ENCODE measurements at places on chromosomes 11 and 22.

- DNase-seq = peak; percentile 54
Measured at GRCh38 chr22:42069801-42070516, 653 bp downstream of the NAGA start.

- DNase-seq = no peak
Measured at GRCh38 chr22:36823186-36823839, 6.5 kb upstream of the PVALB start.

DNA sequence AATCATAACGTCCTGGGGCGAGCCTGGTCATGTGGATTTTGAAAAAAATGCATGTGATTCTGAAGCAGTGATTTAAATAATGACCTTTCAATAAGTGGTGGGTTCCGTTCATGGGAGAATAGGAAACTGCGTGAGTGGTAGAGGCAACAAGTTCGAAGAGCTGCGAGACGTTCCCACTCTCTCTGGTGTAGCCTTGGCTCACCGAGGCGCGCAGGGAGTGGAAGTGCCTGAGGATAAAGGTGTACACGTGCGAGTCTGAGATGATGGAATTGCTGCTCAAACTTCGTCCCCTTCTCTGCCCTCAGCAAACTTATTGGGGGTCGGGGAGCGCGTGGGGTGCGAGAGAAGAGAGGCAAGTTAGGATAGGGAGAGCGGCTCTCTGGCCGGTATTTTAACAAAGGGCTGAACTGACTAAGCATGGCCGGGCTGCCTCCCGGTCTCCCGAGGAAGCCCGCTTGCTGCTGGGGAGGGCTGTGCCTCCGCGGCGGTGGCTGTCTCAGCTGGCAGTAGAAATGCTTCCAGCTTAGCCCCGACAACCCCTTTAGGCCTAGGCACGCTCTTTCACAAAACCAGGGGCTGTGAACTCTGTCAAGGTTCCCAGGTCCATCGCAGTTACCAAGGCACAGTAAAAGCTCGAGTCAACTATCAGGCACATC, 875 bp upstream of the STT3A start:
- DNase-seq = peak; percentile 44

DNA sequence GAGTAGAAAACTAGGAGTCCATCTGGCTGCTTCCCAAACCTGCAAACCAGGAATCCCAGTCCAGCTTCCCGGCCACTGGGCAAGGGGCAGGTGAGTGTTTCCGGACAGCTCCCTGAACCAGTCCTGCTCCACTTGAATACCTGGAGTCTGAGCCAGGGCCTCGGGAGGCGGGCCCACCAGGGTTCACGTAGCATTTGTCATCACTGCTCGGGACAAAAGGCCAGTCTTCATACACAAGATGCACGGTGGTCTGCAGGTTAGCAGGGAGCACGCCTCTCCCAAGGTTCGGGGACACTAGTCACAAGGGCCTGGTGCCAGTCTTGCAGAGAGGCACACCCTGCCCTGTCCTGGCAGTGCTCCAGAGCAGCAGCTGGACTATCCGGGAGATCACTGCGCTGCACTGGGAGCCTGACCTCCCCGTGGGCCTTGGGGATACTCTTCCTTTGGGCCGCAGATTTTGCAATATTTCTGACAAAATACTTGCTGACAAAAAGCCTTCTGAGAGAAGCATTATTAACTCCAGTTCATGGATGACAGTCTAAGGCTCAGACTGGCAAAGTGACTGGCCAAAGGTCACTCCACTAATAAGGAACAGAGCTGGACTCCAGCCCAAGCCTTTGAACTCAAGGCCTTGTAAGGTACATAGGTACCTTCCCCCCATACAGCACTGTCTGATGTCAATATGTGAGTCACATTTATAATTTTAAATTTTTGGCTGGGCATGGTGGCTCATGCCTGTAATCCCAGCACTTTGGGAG, 25.1 kb downstream of the CD6 start:
- DNase-seq = no peak

- DNase-seq = no peak
Measured at GRCh38 chr11:86261328-86261727, 16.8 kb downstream of the EED start.

GRCh38 chr11:130133716-130134115, 25.9 kb upstream of the ST14 start:
- DNase-seq = no peak

DNA sequence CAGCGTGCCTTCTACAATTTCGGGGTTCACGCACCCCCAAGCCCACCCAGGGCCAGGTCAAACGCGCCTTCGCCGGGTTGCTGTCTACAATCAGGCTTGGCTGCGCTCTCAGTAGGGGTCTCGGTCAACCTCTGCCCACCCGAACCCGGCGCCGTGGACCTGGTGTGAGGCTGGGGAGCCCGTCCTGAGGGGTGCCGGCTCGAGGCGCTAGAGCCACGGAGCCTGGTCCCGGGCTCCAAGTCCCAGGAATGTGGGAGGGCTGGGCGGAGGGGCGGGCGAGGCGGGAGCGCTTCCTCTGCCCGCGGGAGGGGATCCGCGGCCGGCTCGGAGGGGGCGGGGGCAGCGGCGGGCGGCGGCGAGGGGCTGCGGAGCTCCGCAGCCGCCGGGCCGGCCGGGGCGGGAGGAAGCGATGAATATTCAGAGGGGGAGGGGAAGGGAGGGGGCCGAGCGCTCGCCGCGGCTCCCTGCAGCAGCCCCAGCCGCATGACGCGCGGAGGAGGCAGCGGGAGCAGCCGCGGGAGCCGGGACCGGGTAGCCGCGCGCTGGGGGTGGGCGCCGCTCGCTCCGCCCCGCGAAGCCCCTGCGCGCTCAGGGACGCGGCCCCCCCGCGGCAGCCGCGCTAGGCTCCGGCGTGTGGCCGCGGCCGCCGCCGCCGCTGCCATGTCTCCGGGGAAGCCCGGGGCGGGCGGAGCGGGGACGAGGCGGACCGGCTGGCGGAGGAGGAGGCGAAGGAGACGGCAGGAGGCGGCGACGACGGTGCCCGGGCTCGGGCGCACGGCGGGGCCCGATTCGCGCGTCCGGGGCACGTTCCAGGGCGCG, at the start of gene PTPRJ:
PTPRJ (plus strand) TSS at position 472 of the 819 bp plus-strand sequence. CDS start 354 bp downstream, outside the sequence.
- peak; percentile 48 for DNase-seq

GRCh38 chr11:71977743-71978418, 20.8 kb upstream of the IL18BP start:
- peak; percentile 59 for DNase-seq

DNA sequence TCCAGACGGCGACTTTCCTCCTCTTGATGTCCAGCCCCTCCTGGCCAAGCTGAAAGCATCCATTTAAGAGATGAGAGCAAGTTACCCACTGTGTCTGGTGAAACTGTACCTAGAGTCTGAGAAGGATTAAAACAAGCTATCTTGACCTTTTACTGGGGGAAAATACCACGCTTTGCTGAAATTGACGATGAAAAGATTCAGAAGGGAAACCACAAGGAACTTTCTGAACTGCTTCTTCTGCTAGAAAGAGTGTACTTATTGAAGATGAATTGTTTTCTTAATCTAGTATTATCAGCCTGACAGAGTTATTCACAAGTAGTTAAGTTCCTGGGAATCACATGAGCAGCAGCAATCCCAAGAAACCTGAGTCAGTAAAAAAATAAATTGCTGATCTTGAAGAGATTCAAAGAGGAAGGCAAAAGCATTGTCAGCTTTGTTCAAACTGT, 13.1 kb upstream of the MS4A6A start:
- no peak for DNase-seq

DNA sequence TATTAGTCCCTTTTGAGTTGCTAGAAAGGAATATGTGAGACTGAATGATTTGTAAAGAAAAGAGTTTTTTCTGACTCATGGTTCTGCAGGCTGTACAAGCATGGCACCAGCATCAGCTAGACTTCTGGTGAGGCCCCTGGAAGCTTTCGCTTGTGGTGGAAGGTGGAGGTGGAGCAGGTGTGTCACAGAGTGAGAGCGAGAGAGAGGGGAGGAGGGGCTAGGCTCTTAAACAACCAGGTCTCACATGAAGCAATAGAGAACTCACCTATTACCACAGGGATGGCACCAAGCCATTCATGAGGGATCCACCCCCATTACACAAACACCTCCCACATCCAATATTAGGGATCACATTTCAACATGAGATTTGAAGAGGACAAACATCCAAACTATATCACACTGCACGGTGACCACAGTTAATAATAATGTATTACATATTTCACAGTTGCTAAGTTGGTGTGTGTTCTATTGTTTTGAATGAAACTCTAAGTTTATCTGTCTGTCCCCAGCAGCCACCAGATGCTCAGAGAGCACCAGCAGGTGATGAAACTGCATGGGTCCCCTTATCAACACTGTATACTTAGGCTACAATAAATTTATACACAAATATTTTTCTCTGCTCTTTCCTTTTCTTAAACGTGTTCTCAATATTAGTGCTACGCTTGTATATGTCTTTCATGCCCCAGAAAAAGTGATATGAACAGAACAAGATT, 14.1 kb downstream of the ZFP91 start:
- DNase-seq = no peak

DNA sequence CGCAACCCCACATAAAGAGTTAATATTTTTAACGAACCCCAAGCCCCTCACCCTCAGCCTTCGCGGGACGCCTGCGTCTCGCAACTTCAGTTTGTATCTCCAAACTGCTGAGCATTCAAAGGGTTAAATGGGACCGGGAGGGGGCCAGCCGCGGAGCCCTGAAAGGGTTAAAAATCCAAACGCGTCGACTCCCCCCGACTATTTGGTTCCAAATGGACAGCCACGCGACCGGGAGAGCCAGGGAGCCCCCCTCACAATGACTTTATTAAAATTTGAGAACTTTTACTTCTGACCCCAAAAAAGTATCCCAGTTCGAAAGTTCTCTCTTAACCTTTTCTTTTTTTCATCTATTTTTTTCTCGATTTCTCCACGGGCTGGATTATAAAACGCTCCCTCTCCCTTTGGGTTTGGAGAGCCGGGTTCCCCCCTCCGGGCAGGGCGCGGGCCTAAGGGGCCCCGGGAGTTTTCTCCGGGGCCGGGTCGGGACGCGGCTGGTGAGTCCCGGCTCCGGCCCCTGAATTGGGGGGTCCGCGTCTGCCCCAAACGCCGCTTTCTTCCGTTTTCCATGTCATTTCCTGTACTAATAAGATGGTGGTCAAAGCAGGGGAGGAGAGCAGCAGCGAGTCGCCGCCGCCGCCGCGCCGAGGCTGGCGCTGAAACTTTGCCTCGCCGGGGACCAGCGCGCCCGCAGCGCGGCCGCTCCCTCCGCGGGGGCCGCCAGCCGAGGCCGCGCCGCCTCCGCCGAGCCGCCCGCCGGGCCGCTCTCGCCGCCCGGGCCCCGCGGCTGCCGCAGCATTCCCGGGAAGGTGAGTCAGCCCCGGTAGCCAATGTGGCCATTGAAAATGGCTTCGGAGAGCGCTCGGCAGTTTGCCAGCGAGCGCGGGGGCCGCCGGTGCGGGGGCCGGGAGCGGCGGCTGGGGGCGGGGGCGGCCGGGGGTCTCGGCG, at the start of gene PRDM11:
PRDM11 (plus strand) TSS at position 568 of the 945 bp plus-strand sequence. CDS start 35,128 bp downstream, outside the sequence.
- peak; percentile 79 for DNase-seq

DNA sequence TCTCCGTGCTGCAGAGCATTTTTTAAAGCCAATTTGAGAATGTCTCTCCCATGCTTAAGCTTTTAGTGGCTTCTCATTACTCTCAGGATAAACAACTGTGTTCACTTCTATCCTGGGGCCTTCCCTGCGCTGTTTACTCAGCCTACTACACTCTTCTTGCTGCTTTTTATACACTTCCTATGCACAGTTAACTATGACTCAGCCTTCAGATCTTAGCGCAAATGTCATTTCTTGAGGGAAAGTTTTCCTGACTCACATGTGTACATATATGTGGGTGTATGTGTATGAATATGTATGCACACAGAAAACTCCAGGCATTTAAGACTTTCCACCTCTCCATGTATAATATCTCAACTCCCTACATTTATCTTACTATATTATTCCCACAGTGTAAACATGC, 9.8 kb downstream of the THAP12 start:
- DNase-seq = peak; percentile 82

DNA sequence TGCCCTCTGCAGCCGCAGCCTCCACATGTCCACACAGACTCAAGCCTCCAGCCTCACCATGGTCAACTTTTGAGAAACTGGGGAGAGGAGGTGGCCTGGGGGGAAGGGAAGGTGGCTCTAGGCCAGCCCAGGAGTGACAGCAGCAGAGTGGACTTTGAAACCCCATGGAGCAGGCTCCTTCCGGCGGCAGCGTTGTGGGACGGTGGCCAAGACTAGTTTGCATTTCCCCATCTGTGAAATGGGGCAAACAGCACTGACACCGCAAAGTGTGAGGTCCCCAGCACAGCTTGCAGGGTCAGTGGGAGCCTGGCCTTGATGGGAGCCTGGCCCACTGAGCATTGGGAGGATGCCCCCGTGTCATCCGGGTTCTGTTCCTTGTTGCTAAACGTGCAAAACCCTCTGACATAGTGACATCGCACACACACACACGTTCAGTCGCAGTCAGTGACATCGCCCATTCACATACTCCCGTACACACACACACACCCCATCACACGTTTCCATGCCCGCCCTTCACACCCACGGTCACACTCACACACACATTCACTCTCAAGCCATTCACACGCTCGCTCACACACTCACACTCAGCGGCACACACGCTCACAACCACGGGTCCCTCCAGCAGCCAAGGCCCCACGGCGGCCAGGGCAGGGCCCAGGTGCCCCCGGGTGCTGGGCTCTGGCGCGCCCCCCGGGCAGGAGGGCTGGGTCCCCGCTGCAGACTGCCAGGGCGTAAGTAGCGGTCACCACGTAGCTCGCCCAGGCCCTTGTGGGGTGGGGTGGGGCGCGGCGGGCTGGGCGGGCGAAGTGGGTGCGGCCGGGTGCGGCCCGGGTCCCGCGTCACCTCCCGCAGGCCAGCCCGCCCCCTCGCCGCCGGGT, 585 bp downstream of the CYB5R3 start:
- DNase-seq = peak; percentile 37

- no peak for DNase-seq
Measured at GRCh38 chr22:35766654-35767580, 49.2 kb downstream of the APOL5 start.

- DNase-seq = no peak
Measured at GRCh38 chr11:62719302-62719978, 7.8 kb downstream of the HNRNPUL2 start.

DNA sequence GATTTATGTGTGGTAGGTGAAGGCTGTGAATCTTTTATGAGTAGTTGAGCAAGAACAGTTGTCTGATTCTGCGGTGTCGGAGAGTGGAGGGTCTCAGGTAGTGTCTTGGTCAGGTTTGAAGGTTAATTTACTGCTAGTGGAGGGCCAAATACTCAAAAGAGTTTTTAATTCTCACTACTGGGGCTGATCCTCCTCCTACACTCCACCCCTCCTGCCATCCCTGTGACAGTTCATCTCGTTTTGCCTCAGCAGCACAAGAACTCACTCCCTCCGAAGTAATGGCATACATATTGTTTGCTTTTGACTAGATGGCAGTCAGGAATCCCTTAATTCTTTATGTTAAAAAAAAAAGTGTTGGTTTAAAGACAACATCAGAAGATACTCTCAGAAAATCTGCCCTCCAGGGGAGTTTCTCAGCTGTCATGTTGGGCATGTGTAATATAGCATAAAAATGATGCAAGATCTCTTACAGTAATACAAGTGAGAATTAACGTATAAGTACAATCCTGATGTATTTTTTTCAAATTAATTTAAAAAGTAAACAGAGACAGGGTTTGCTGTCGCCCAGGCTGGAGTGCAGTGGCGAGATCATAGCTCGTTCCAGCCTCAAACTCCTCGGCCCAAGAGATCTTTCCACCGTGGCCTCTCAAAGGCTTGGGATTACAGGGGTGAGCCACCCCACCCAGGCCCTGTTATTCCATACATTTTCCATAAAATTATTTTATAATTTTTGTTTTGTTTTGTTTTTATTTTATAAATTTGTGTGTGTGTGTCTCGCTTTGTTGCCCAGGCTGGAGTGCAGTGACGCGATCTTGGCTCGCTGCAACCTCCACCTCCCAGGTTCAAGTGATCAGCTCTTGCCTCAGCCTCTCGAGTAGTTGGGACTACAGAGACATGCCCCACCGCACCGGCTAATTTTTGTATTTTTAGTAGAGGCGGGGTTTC, 1.3 kb downstream of the FAR1 start:
- peak; percentile 7 for DNase-seq
